T-helper 2 cell (primary cell): ENCODE measurements at places on chromosomes 3 and 15.

DNA sequence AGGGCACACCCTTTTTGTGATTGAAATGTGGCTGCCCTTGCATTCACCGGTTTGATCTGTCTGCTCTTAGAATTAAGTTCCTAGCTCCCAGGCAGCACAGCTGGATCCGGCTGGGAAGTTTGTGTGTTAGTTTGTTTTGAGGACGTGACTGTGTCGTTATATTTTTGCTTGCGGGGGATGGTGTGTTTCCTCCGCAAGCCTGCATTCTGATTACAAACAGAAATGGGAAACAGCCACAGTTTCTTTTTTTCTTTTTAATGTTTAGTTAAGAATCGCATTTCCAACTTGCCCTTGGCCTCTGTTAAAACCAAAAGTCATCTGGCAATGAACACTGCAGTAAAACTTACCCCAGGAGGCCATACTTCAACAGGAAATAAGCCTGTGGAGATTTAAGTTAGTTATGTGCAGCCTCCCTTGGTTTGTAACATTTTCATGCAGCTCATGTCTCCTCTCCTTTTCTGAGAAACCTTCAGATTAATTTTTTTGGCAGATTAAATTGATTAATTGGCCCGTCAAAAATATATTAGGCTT is 888 bp downstream of the TMOD3 start:
- DNase-seq, result no peak

DNA sequence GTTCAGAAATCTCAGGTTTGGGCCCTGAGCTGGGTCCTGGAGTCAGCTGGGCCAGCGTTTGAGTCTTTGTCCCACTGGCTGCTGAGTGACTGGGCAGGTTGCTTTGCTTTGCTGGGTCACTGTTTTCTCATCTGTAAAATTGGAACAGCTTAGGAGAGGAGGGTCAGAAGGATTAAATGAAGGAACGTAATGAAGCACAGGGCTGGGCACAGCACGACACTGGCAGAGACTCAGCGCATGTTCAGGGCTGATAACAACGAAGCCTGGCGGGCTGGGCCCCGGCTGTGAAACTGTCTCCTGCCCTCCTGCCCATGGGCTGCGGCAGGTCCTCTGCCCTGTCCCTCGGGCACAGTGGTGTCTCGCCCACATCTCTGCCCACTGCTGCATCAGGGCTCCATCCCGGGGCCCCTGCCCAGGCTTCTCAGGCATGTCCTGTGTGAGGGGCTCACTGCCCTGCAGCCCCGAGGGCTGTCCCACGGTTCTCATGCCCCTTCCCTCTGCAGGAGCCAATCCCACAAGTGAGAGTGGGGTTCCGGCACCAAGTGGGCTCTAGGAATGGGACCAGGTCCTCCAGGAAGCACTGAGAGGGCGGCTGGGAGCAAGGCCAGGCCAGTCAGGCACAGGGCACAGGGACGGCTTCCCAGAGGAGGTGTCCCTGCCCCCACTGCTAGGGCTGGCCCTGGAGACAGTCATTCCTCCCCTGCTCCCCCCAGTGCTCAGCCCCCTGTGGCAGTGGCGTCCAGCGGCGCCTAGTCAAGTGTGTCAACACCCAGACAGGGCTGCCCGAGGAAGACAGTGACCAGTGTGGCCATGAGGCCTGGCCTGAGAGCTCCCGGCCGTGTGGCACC is 88.0 kb downstream of the TBC1D2B start:
- DNase-seq, result no peak

DNA sequence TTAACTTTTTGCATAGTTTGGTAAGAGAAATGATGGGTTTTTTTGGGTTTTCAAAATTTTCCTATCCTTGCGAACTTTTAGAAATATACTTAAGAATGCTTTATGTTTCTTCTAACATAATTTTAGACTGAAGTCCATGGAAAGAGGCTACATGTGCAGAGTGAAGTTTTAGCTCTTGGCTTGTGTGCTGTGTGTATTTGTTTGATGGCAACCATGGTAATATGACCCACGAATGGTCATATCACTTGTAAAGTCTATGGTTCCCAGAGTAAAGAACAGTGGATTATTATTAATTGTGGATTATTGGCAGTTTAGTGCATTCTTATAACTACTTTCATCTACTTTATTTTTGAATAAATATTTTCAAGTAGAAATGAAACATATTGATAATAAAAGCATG is 124.0 kb upstream of the GOLGA6L4 start:
- no peak for DNase-seq

GRCh38 chr3:99883693-99884092 is 66.0 kb downstream of the CMSS1 start:
- no peak for DNase-seq
